ENCODE measurements at places on chromosomes 12 and 14.

DNA sequence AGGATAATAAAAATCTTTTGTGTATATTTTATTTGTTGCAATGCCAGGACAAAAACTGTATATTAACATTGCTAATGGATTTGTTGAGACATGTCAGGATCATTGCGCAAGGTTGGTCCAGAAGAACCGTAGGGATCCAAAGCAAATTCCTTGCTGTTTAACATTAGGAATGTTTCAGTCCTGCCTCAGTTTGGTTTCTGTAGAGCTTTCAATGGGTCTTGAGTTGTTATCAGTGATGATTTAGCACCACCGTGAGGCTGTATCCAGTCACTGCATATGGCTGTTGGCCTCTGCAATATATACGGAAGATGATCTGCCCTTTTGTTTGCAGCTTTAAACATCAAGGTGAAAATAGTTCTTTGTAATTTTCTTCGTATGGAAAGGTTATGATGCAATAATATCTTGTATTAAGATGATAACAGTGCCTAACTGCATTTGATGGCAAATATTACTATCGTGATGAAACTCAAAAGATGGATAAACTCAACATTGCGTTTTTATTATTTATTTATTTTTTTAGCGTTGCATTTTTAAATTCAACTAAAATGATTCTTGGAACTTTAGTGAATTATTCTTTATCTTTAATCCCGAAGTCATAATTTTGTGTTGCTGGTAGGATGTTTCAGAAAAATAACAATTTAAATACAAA is 231.2 kb downstream of the AKAP6 start:
- DNase-seq: no peak

DNA sequence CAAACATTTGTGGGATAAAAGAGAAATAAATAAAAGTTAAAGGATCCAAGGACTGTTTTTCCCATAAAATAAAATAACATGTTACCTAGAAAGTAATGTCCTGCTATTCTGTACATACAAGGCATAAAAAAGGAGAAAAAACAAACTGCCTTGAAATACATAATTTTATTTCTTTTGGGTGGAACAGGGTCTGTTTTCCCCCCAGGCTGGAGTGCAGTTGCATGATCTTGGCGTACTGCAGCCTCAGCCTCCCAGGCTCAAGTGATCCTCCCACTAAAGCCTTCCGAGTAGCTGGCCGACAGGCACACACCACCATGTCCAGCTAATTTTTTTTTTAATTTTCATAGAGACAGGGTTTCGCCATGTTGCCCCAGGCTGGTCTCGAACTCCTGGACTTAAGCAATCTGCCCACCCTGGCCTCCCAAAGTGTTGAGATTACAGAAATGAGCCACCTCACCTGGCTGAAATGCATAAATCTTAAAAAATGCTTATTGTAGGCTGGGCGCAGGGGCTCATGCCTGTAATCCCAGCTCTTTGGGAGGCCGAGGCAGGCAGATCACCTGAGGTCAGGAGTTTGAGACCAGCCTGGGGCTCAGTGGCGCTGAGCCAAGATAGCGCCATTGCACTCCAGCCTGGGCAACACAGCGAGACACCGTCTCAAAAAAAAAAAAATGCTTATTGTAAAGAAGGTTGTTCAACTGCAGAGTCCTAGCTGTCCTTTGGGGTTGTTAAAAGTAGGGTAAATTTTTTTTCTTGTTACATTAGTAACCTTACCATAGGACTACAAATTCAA is 4.1 kb upstream of the TUBA1C start:
- DNase-seq: no peak

GRCh38 chr12:44526655-44527182 is 349.4 kb downstream of the NELL2 start:
- no peak for DNase-seq

- no peak for DNase-seq
These were observed 103.9 kb downstream of the TGFB3 start for GRCh38 chr14:75877884-75878283.

- DNase-seq: no peak
These were observed 2.6 kb upstream of the PHC1 start for GRCh38 chr12:8911606-8912268.
